Activated CD8-positive, alpha-beta T cell treated with anti-CD3 and anti-CD28 coated beads for 36 hours (primary cell): ENCODE measurements at places on chromosomes 7 and 10. TPM values are rescaled to one million over a fixed set of nuclear protein-coding genes. Genes with fewer than 3 reads are reported as not detected.

DNA sequence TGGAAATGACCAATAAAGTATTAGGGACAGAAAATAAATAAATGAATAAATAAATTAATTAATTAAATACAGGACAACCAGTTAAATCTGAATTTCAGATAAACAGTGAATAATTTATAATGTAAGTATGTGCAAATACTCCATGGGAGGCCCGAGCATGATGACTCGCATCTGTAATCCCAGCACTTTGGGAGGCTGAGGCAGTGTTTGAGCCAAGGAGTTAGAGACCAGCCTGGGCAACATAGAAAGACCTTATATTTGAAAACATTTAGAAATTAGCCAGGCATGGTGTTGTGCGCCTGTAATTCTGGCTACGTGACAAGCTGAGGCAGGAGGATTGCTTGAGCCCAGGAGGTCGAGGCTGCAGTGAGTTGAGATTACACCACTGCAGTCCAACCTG lies 123.7 kb downstream of the CUL2 start:
- no peaks in the 10 kb centered on the region for H3K4me1 ChIP-seq
- H3K4me3 ChIP-seq: no peak overlapping the region
- H3K36me3 ChIP-seq: no peaks in the 10 kb centered on the region
- no peaks in the 10 kb centered on the region for H3K27me3 ChIP-seq
- no peak overlapping the region for H3K27ac ChIP-seq

GRCh38 chr7:41029072-41029499 lies 673.8 kb downstream of the INHBA start:
- no peaks in the 10 kb centered on the region for H3K4me1 ChIP-seq
- no peaks in the 10 kb centered on the region for H3K27me3 ChIP-seq
- H3K36me3 ChIP-seq: no peaks in the 10 kb centered on the region
- H3K27ac ChIP-seq: no peak overlapping the region
- peak; percentile 4 for DNase-seq

- H3K4me3 ChIP-seq: no peak overlapping the region
- H3K27me3 ChIP-seq: peaks cover 16% of the 10 kb centered on the region
- peaks cover 36% of the 10 kb centered on the region for H3K4me1 ChIP-seq
- DNase-seq: no peak
These were observed 229.5 kb downstream of the PTEN start for GRCh38 chr10:88092973-88093372.

DNA sequence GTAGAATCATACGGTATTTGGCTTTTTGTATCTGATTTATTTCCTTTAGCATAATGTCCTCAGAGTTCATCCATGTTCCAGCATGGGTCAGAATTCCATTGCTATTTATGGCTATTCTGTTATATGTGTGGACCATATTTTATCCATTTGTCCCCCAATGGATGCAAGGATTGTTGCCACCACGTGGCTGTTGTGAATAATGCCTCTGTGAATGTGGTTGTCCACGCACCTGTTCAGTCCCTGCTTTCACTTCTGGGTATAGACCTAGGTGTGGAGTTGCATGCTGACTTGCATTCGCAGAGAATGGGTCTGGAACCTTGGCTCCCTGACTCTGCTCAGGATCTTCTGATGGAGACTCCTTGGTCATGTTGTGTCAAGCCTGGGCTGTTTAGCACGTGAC lies 199.9 kb downstream of the CAMK1D start:
- no peak overlapping the region for H3K4me3 ChIP-seq
- peaks cover 26% of the 10 kb centered on the region for H3K4me1 ChIP-seq
- H3K27me3 ChIP-seq: no peaks in the 10 kb centered on the region
- peaks cover 2% of the 10 kb centered on the region for H3K36me3 ChIP-seq

Gene DRGX
- total RNA-seq: not detected

DNA sequence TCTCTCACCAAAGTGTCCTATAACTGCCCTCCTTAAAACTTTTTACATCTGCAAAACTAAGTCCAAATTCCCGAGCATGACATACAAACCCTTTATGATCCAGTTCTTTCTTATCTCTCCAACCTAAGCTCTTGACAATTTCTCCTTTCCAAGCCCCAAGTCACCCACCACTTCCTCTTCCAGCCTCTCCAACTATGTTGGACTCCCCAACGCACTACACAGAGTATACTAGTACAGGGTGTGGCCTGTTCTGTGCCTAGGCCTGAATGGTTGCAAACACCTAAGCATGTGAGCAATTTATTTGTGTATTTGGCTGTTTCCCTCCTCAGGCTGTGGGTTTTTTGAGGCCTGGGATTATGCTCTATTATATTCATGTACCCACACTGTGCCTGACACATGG lies 101.2 kb upstream of the APBB1IP start:
- H3K27ac ChIP-seq: no peak overlapping the region
- DNase-seq: no peak
- no peaks in the 10 kb centered on the region for H3K27me3 ChIP-seq
- H3K4me3 ChIP-seq: no peak overlapping the region
- H3K36me3 ChIP-seq: peaks cover 2% of the 10 kb centered on the region
- H3K4me1 ChIP-seq: peaks cover 15% of the 10 kb centered on the region

DNA sequence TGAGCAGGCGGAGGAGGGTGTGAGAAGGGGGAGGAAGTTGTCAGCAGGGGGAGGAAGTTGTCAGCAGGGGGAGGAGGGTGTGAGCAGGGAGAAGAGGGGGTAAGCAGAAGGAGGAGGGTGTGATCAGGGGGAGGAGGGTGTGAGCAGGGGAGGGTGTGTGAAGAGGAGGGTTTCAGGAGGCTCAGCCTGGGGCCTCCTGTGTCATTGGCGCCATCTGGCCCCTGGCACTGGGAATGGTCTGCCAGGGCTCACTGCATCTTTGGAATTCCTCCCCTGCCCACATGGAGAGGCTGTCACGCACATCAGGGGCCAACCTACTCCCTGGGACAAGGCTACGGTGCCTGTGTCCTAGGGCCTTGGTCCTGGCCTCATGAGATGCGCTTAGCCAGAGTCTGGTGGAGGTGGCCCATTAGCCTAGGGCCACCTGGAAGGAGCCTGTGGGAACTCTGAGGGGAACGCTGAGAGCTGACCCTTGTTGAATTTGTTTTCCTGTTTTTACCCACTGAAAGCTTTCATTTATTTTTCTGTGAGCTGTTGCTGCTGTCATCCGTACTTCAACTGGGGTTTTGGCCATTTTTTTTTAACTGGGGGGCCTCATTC lies 18.0 kb downstream of the CAMK2B start:
- H3K27ac ChIP-seq: no peak overlapping the region
- H3K36me3 ChIP-seq: no peaks in the 10 kb centered on the region
- peaks cover 2% of the 10 kb centered on the region for H3K4me1 ChIP-seq
- DNase-seq: peak; percentile 44
- H3K4me3 ChIP-seq: no peak overlapping the region

Gene SRRM3
- not detected for total RNA-seq

Gene GRID1
- not detected for total RNA-seq

GRCh38 chr7:29332042-29332811 lies 137.7 kb downstream of the CHN2 start:
- H3K36me3 ChIP-seq: no peaks in the 10 kb centered on the region
- H3K27me3 ChIP-seq: no peaks in the 10 kb centered on the region
- no peak for DNase-seq
- no peak overlapping the region for H3K4me3 ChIP-seq
- H3K27ac ChIP-seq: no peak overlapping the region

GRCh38 chr10:17380016-17380415 lies 74.4 kb downstream of the ST8SIA6 start:
- H3K4me1 ChIP-seq: no peaks in the 10 kb centered on the region
- DNase-seq: no peak
- H3K4me3 ChIP-seq: no peak overlapping the region
- H3K27me3 ChIP-seq: peaks cover 1% of the 10 kb centered on the region
- H3K36me3 ChIP-seq: no peaks in the 10 kb centered on the region

GRCh38 chr7:133562621-133563020 lies 309.7 kb downstream of the EXOC4 start:
- no peaks in the 10 kb centered on the region for H3K27me3 ChIP-seq
- peaks cover 16% of the 10 kb centered on the region for H3K36me3 ChIP-seq
- DNase-seq: no peak
- no peak overlapping the region for H3K27ac ChIP-seq

Gene CDK14
- 0.27 TPM for total RNA-seq

DNA sequence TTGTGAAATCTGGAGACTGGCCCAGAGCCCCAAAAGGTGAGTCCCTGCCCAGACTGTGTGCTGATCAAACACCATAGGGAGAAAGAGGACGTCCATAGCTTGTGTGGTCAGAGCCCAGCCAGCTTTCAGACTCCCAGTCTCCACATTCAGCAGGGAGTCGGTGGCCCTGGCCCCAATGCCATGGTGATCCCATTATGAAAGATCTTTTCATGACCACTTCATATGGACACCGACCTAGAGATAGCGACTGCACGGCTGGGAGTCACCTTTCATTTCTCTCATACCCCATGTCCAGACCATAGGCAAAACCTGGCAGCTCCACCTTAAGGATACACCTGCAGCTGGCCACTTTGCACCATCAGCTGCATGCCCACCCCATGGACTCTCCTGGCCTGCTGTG lies 126.4 kb downstream of the ARHGAP22 start:
- H3K4me3 ChIP-seq: no peak overlapping the region
- H3K27me3 ChIP-seq: peaks cover 2% of the 10 kb centered on the region

DNA sequence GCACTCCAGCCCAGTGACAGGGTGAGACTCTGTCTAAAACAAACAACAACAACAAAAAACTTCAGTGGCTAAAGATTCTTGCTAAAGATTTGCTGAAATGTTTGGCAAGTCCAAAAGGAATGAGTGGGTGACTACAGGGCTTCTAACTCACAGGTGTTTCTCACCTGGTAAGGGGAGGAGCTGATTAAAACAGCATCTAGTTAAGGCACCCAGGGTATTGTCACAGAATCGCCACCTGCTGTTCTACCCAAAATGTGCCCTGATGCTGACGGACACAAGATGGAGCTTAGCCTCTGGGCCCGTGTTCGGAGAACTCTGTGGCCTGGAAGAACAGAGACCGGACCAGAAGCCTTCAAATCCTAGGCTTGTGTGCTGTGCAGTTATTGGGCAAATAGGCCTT lies 336.0 kb upstream of the GALNT17 start:
- H3K27me3 ChIP-seq: no peaks in the 10 kb centered on the region
- H3K4me1 ChIP-seq: peaks cover 3% of the 10 kb centered on the region
- DNase-seq: no peak
- no peak overlapping the region for H3K27ac ChIP-seq

Gene NCF1
- 2.4 TPM for total RNA-seq

DNA sequence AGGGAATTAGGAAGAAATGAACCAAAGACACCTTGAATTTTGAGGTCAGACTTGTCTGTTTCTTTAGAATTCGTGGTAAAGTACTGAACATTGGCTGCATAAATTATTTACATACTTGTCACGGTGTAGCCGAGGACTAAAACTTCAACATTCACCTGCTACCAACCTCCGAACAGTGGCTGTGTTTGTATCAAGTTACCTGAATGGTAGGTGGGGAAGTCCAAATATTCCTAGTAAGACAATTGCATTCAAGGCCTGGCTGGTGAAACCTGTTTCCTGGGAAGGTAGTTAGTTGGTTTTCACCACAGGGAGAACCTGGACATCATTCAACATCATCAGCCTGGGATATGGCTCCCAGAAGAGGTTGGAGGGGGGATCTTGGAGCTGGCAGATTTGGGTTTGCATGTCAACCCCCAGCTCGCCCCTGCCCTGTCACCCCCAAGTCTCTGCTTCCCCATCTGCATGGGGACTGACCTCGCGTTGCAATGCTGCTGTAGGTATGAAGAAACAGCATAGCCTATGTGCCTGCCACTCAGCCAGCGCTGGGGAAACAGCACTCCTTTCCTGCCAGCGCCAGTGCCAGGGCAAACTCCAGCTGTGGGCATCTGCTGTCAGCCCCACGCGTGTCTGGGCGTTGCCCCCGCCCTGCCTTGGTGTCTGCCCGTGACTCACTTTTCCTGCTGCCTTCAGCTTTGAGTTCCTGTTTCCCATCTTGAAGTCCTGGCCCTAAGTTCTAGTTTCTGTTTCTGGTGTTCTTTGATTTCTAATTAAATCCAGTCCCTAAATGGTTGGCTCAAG lies 12.7 kb upstream of the LARP4B start:
- peak overlapping the region; percentile 46 for H3K27ac ChIP-seq
- H3K4me3 ChIP-seq: no peak overlapping the region
- H3K27me3 ChIP-seq: no peaks in the 10 kb centered on the region
- peaks cover 28% of the 10 kb centered on the region for H3K4me1 ChIP-seq

- no peak overlapping the region for H3K27ac ChIP-seq
- peaks cover 25% of the 10 kb centered on the region for H3K4me1 ChIP-seq
- DNase-seq: no peak
- no peak overlapping the region for H3K4me3 ChIP-seq
- H3K27me3 ChIP-seq: no peaks in the 10 kb centered on the region
- no peaks in the 10 kb centered on the region for H3K36me3 ChIP-seq
These were observed 28.3 kb upstream of the GNA12 start for GRCh38 chr7:2872296-2872874.

GRCh38 chr7:73338321-73338720 lies 10.4 kb downstream of the FKBP6 start:
- peaks cover 3% of the 10 kb centered on the region for H3K27me3 ChIP-seq
- H3K27ac ChIP-seq: no peak overlapping the region
- H3K4me3 ChIP-seq: no peak overlapping the region

DNA sequence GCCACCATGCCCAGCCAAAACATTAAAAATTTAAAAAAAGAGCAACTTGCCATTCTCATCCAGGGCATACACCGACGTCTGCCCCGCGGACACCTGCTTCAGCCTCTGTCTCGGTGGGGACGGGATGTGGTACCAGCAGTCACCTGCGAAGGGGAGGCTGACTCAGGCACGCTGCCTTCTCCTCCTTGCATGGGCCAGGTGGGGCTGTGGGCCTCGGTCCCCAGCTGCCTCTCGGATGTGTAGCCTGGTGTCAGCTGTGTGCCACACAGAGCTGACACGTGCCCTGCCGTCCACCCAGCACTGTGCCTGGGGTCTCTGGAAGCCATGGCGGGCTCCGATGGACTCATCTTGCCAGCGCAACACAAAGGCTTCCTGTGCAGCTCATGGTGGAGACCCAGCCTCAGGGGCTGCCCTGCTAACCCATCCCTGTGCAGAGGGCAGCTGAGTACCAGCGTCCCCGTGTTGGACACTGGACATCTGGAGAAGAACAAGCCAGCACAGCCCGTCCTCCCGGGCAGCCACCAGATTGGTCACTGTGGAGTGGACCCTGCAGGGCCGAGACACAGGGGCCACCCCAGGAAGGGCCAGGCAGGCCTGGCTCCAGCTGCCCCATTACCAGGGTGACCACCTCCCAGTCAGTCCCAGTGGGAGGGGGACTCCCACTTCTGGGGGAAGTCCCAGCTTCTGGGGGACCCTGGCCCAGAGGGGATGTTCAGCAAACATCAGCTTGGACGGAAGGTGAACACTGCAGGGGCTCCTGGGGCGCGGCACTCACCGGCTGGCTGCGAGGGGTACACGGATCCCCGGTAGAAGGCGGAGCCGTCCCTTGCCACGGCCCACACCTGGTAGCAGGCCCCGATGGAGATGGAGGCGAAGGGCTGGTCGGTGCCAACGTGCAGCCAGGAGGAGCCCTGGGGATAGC lies 10.6 kb downstream of the BHLHA15 start:
- DNase-seq: no peak
- peaks cover 13% of the 10 kb centered on the region for H3K4me1 ChIP-seq
- H3K27ac ChIP-seq: no peak overlapping the region
- no peak overlapping the region for H3K4me3 ChIP-seq
- peaks cover 9% of the 10 kb centered on the region for H3K36me3 ChIP-seq

Gene CFAP43
- total RNA-seq: not detected

DNA sequence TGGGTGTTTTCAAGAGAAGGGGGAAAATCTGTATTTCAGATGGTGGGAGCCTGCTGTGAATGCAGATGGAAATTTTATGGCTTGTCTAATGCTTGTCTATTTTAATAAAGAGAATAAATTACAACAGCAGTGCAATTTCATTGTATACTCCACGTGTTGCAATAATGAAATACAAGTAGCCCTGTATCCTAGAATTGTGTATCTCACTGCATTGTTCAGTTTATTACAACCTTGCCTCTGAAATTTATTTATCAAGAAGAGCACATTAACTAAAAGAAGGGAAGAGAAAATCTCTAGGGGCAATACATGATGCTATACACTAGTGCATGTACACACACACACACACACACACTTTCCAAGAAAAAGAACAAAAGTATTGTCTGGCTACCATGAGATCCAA lies 21.8 kb downstream of the ANK3 start:
- H3K27me3 ChIP-seq: no peaks in the 10 kb centered on the region
- no peaks in the 10 kb centered on the region for H3K4me1 ChIP-seq

Gene CFAP69
- total RNA-seq: 0.69 TPM
